ENCODE measurements at places on chromosomes 3 and 15. TPM values are rescaled to one million over a fixed set of nuclear protein-coding genes. Genes with fewer than 3 reads are reported as not detected.

The CLDN16 gene
- total RNA-seq: not detected

The FBXW12 gene
- not detected for total RNA-seq

The DNAJC19 gene
- total RNA-seq: 39.0 TPM

The ZPLD1 gene
- total RNA-seq: not detected

The BNC1 gene
- total RNA-seq: 0.44 TPM

The NEK11 gene
- total RNA-seq: 5.5 TPM

The C3orf20 gene
- not detected for total RNA-seq

The STT3B gene
- 128 TPM for total RNA-seq

The UCN2 gene
- total RNA-seq: not detected

The GMPS gene
- total RNA-seq: 31.5 TPM
